ENCODE measurements at places on chromosomes 6 and 20.

DNA sequence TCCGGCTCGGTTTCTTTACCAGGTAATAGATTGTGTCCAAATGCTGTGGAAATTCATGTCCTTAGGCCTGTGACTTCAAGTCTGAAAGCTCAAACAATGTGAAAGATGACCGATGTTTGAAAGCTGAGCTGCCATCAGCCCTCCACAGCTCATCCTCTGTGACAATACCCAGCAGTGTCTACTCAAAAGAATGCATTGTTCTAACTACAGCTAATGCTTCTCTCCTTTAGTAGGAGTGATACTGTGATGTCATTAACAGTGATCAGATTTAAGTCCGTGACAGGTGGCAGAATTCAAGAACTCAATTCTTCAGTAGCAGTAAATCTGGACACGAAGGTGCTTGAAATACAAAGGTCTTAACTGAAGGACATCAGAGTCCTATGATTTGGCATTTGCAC lies 97.3 kb downstream of the RCAN2 start:
- DNase-seq = no peak

DNA sequence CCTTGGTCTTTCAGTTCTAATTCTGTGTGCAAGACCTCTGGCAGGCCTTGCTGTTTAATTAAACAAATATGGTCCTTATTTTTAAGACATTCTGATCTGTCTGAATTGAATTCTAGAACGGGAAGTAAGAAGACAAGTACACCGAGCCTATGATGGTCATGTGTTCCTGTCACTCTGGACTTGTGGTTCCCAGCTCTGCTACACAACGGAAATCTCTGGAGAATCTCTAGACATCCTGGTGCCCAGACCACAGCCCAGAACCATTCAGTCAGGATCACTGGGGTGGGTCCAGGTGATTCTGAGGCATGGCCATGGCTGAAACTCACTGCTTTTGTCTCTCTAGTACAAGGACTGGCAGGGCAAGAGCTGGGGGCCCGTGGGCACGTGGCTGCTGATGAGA lies 15.9 kb upstream of the KCNK16 start:
- DNase-seq = no peak

GRCh38 chr6:143068001-143068400 lies 7.3 kb downstream of the AIG1 start:
- DNase-seq = no peak

DNA sequence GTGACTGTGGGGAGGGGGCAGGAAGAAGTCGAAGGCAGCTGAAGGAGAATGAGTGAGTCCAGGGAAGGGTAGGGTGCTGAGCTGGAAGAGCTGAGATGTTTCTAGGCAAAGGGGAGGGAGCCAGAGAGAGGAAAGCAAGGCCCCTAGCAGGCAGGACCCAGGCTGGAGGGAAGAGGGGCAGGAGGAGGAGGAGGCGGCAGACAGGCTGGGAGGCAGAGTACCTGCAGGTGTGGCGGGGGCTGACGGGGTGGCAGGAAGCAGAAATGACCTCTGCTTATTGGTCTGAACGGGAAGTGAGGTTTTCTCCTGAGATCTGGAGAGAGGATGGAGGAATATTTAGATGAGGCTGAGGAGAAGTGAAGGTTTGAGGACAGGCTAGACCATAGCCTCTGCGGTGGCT lies 10.7 kb upstream of the EMILIN3 start:
- no peak for DNase-seq

- DNase-seq = no peak
Measured at GRCh38 chr6:163563318-163563717, 148.8 kb downstream of the QKI start.

DNA sequence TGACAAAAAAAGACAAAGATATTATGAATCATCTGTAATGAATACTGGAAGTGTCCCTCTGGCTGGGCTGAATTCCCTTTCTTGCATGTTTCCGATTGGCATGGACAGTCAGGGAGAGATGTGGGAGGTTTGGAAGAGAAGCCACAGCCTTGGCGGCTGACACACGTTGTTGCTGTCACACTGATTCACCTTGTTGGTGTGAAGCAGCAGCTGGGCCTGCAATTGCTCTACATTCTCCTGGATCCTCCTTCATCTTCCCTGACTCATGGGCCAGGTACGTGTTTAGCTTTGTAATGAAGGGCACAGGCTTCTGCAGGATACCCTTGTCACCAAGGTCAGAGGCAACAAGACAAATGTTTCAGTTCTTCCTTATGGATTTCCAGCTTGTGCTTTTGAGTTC lies 13.4 kb upstream of the SMIM8 start:
- DNase-seq = no peak

- no peak for DNase-seq
Measured at GRCh38 chr20:59751075-59751711, 146.9 kb downstream of the PHACTR3 start.

DNA sequence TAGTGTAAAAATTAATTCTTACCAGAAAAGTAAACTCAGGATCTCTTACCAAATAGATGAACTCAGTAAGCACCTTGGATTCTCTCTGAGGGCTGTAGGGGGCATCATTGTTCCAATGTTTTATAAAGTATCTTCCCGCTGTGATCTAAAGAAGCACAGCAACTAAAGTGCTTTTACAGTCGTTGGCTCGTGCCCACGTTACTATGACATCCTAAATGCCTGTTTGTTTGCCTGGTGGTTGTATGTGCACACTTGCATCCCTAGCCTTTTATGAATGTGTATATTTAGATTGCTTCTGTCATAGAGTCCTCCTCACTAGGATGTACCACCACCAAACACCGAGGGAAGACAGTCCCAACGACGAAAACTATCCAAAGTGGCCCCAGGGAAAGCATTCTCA lies 34.5 kb downstream of the SLX4IP start:
- no peak for DNase-seq

- DNase-seq = no peak
Measured at GRCh38 chr20:45282700-45283550, 23.7 kb upstream of the RBPJL start.

DNA sequence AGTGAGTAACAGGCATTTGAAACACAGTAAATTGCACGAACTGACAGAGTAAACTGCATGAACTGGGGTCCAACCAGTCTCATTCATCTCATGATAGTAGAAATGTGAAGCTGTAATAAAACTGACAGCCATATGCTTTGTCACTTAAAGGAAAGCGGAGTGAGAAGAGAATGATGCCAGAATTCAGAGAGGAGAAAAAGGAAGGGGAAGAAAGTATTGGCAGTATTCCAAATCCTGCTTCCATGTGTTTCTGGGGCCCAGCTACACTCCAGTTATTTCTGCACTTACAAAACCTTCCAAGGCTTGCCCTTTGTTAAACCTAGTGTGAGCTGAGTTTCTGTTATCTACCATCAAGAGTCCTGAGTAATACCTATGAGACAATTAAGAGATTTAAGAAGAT lies 17.2 kb downstream of the SNX14 start:
- DNase-seq = no peak

DNA sequence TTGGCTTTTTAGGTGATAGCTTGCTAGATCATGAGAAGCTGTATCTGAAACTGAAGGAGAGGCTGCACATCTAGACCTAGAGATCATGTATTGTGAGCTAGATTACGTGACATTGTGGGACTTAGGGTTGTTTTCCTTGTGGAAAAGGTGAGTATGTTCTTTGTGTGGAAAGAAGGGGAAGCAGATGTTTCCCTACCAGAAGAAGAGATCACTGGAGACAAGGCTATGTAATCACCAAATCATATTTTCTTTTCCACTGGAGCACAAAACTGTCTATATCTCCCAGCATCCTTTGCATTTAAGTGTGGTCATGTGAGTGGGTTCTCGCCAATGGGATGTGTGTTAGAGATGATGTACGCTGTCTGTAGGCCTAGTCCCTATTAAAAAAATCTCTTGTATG lies 7.0 kb upstream of the EPB41L2 start:
- no peak for DNase-seq

All from T-helper 2 cell (primary cell).